ENCODE measurements at places on chromosomes 3 and 15. TPM values are rescaled to one million over a fixed set of nuclear protein-coding genes. Genes with fewer than 3 reads are reported as not detected.
A peak's percentile ranks its signal among the peaks of the same experiment; 100 is the strongest.

GRCh38 chr3:72745146-72745999 is 102.9 kb downstream of the SHQ1 start:
- H3K36me3 ChIP-seq = peaks cover 6% of the 10 kb centered on the region
- peaks cover 36% of the 10 kb centered on the region for H3K4me1 ChIP-seq
- H3K27me3 ChIP-seq = no peaks in the 10 kb centered on the region
- no peak overlapping the region for H3K4me3 ChIP-seq

GRCh38 chr3:29284497-29284896 is 3.6 kb downstream of the RBMS3 start:
- DNase-seq = no peak
- H3K4me3 ChIP-seq = no peak overlapping the region
- H3K4me1 ChIP-seq = peaks cover 37% of the 10 kb centered on the region
- H3K36me3 ChIP-seq = no peaks in the 10 kb centered on the region
- peaks cover 28% of the 10 kb centered on the region for H3K27me3 ChIP-seq

DNA sequence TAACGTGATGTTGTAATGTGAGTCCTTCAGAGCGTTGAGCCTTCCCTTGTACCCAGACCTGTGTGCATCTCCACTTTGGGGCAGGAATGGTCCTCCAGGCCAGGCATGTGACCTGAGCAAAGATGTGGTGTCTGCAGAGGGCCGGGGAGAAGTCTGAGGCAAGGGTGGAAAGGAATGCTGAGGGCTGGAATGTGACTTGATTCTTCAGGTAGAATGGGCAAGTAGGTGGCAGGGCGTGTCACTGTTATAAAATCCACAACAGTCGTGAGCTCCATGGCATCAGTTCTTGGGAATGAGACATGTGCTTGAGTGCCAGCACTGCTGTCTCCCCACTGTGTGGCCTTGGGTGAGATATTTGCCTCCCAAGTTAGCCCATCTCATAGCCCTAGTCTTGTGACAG is 24.0 kb upstream of the BSN start:
- no peaks in the 10 kb centered on the region for H3K27me3 ChIP-seq
- H3K36me3 ChIP-seq = peaks cover 11% of the 10 kb centered on the region
- no peak for DNase-seq
- peak overlapping the region; percentile 32 for H3K27ac ChIP-seq

GRCh38 chr3:11698326-11699082 is 54.8 kb upstream of the VGLL4 start:
- DNase-seq = no peak
- no peak overlapping the region for H3K4me3 ChIP-seq
- no peaks in the 10 kb centered on the region for H3K27me3 ChIP-seq
- no peak overlapping the region for H3K27ac ChIP-seq
- H3K4me1 ChIP-seq = no peaks in the 10 kb centered on the region
- H3K36me3 ChIP-seq = peaks cover 2% of the 10 kb centered on the region

Gene TXNRD3
- total RNA-seq = 3.1 TPM

DNA sequence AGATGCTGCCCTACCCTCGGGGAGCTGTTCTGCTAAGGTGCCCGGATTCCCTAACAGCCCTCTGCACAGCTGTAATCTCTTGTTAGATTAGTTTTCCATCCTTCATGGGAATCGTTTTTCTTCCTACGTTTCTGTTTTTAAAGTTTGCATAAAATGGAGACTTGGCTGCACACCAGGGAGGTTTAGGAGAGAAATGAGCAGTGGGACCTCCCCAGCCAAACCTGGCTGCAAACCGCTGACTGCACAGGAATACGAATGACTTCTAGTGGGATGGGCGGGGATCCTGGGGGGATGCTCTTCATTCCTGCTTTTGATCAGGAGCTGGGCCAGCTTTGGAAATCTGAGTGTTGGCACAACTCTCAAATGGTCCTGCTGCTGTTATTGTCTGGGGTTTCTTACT is 77.5 kb downstream of the THSD4 start:
- H3K36me3 ChIP-seq = no peaks in the 10 kb centered on the region
- no peak overlapping the region for H3K4me3 ChIP-seq
- peaks cover 2% of the 10 kb centered on the region for H3K27me3 ChIP-seq
- no peak for DNase-seq
- no peaks in the 10 kb centered on the region for H3K4me1 ChIP-seq
- H3K27ac ChIP-seq = no peak overlapping the region

Data from activated naive CD4-positive, alpha-beta T cell treated with anti-CD3 and anti-CD28 coated beads for 36 hours (primary cell).